ENCODE measurements at places on chromosomes 7 and 10.

GRCh38 chr7:4123346-4123745 is 558.7 kb upstream of the FOXK1 start:
- no peak for DNase-seq

GRCh38 chr10:124626759-124627380 is 117.3 kb downstream of the FAM53B start:
- no peak for DNase-seq

GRCh38 chr10:132679640-132680039 is 106.3 kb downstream of the NKX6-2 start:
- no peak for DNase-seq

GRCh38 chr10:102534333-102534732 is 30.6 kb downstream of the SUFU start:
- no peak for DNase-seq

DNA sequence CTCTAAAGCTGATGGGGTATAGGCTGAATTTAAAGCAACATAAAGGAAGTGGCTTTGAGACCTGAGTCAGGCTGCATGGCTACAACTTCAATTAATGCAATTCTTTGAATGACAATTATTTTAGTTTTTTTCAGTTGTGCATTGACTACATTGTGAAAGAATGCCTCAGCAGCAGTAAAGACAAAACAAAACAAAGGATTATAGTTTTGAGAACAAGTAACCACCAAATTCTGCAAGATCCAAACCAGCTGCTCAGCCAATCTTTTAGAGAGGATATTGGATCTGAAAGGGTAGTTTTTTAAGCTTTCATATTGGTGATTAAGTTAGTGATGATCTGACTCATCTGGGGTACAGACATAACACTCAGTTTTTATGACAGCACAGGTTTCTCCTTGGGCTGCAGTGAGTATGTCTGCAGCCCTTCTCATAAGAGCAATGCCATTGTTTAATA is 40.6 kb upstream of the ABCA13 start:
- no peak for DNase-seq

DNA sequence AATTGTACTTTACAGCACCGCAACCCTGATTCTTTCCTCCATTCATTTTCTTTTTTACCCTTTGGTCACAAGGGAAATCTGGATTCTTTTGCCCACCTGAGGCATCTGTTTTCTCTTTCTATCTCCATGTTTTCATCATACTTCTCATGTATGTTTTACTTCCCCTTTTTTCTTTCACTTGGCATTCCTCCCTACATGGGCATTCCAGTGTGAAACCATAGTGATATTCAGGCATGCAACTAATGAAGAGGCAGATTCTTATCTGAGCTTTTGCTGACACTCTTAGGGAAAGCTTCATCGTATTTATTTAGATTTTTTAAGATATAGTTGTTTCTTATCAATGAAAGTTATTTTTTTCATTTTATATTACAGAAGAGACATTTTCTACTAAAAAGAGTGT is 405.2 kb upstream of the TEX47 start:
- DNase-seq, result no peak

DNA sequence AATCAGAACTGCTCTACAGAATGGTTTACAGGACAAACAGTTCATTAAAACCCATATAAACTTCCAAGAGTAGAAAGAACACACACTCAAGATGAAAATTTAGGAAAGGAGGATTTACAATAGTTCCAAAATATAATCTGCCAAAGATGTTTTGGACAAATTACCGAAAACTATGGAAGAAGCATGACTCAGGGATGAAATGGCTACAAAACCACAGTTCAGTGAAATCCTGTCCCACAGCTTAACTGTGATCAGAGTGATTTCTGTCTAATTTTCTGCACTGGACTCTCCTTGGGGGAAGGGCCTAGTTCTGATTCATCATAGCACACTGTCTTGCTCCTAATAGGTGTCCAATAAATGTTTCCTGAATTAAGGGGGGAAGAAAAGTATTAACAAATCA is 82.2 kb downstream of the HIPK2 start:
- no peak for DNase-seq

DNA sequence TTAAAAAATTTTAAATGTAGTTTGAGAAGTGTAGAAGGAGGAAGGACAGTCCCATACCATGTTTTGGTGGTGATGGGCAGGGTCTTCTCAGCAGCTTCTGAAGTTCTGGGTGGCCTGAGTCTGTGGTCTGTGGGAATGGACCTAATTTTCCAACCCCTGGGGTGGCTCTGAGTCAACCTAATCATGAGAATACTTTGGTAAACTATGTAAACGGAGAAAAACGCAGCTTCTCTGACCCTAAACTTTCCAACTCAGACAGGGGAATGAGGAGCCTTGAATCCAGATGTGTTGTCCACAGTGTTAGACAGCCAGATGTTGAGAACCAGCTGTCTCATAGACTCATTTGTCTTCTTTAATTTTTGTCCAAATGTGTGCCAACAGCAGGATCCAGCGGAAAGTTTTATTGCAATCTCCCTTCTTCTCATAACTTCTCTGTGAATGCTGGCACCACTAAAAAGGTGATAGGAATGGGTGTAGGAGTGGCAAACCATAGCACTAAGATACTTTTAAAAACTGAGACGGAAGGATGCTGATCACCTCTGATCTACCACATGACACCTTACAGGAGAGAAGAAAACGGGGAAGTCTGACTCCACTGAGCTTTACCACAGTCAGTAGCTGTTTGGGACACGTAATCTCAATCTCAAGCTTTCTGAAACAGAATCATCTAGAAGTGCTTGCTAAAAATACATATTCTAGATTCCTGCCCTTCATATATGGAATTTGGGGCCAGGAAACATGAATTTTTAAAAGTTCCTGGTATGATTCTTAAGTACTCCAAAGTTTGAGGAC is 90.5 kb upstream of the PHYHIPL start:
- no peak for DNase-seq

GRCh38 chr7:63047061-63047460 is 951.6 kb upstream of the ZNF722 start:
- no peak for DNase-seq

DNA sequence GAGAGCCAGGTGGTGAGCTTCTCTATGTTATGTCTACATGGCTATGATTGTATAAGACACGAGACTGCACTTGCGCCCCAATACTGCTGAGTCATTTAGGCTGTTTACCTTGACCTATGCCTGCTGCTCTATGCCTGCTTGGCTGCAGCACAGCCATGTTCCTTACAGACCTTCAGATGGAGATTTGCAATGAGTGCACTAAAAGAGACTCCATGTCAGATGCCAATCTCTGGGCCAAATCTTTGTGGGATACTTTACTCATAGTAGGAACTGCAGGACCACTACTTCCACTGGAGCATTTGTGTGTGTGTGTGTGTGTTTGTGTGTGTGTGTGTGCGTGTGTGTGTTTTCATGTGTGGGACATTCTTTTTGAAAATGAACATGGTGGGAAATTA is 50.0 kb upstream of the KMT2E start:
- DNase-seq, result no peak

- DNase-seq, result no peak
These were observed 780 bp downstream of the ALDH18A1 start for GRCh38 chr10:95655571-95656290.

DNA sequence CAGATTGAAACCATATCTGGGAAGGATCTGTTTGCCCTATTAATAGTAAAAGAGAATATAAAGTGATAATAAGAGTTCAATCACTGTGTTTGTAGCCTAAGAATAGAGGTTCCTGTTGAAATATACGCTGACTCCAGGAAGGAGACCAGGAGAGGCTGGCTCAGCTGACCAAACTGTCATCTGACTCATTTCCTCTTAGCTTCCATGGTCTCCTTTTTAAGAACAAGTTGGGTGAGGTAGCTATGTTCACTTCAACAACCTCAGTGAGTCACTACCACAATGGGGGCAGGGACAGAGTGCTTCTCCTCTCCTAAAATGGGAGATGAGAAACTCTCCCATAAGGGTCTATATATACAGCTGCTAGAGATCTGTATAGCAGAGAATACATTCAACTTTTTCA is 543.3 kb downstream of the CALN1 start:
- DNase-seq, result no peak

DNA sequence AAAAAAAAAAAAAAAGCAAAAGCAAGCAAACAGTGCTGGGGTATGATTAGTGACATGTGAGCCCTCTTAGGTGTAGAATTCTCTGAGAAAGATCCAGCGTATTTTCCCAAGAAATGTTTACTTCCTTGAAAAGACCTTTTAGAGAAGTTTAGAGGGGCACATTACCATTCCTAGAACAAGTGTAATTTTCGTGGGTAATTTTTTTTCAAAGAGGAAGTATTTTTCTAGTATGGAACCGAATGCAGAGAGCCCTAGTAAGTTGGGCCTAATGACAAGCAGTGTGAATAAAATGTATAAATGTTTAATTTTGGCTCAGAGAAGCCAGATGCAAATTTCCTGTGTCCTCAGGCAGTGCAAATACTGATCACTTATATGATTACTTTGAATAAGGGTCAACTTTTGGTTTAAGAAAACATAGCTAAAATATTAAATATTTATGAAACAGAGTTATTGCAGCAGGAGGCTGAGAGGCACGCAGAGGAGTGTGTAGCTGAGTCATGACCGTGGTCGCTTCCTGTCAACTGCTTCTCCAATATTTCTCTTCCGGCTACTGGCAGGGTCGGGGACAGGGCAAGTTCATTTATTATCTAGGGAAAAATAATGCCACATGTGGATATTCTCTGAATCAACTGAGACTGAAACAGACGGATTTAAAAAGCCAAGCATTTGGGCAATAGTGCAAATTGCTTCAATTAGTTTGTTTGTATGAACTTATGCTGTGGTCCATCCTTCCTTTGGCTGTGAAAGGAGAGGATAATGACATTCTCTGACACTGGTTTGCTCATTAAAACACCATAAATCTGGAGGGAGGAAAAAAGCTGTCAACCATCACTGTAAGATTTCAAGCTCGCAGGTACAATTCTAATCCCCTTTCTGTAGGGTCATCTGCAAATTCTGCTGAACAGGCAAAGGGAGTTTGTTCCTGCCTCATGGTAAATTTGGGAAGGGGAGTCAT is 495.2 kb downstream of the GLRX3 start:
- DNase-seq, result no peak

DNA sequence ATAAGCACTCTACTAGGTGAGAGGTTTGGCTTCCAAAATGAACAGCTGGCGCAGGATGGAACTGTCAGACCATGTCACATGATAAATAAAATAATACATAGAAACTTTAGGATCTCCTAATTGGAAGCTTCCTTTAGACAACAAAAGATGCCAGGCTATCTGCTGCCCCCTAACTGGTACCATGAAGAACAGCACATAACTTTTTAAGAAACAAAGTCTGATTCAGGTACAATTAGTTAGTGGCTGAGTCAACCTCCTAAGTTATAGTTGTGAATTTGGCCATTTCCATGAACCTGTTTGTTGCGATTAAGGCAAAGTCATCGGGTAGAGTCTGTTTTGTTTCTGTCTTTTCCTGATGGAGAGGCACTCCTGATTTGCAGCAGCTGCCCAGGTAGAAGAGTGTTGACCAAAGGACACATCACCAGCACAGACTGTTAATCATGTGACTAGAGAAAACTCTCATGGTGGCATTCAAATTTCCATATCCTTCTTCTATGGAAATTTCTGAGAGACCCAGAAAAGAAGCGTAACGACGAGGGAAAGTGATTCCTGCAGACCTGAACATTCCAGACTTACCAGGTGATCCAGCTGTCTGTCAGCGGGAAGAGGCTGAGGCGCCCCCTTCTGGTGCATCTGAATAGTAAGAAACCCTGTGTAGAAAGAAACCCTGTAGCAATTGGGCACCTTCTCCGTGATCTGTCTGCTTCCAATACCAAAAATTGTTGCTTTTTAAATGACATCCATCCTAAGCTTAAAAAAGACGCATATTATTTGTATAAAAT is 8.6 kb upstream of the INHBA start:
- DNase-seq, result no peak

DNA sequence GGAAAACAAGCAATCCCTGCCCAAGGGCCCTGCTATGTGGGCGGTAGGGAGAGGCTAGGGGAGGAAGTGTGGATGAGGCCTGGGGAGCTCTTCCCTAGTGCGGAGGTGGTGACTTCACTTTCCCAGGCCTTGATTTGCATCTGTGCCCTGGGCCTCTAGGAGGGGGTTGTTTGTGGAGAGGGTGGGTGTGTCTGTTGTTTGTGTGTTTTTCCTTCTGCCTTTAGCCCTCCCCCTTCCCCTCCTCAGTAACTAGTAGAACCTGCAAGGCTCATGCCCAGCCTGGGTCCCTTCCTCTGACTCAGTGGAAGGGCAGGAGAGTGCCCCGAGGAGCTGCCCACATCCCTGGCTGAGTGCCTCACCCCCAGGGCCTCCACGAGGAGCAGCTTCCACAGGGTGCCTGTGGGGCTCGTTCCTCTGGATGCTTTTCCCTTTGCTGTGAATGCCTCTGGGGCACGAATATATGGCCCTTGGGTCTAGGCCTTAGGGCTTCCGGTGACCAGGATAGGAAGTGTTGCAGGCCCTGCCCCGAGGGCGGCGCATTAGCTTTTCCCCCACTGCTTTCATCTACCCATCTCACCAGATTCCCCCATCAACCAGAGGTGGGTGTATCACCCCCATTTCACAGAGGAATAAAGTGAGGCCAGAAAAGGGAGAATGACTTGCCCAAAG is 89.4 kb upstream of the DUSP5 start:
- no peak for DNase-seq

DNA sequence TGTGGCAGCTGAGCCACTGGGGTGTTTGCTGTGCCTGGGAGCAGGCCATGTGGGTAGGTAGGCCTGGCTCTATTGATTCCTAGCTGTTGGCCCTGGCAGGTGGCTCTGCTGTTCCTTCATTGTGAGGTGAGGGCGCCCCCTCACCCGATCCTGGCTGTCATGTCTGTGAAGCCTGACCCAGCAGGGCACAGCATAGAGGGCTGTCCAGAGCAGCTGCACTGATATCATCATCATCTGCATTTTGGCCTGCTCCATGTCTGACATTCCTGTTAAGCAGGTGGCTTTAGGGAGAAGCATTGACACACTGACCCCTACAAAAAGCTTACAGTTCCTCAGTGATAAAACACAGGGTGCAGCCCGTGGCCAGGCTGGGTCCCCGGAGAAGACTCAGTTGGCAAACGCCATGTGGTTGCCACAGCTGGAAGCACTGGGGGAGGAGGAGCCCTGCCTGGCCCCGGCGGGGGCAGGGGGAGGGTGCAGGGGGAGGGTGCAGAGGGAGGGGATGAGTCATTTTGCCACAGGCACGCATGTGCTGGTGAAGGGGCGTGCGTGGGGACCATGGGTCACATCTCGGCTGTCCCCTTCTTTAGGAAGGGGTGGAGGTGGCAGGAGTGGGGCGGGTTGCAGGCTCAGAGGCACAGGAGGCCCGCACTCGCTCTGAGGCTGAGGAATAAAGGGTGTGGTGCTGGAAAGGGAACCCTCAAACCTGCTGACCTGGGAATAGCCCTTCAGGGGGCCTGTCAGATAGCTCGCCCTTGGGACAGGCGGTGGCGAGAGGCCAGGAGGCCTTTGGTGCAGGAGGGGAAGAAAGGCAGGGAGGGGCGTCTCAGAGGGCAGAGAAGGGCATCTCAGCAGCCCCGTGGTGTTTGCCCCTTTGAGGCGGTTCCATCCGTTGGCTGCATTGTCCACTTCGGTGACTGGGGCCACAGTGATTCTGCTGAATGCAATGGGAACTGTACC is 31.6 kb downstream of the IKZF1 start:
- DNase-seq, result peak; percentile 76

GRCh38 chr7:74025730-74026129 is 2.2 kb upstream of the ELN start:
- no peak for DNase-seq
